Naive thymus-derived CD8-positive, alpha-beta T cell (primary cell): ENCODE measurements at places on chromosomes 12 and 14. TPM values are rescaled to one million over a fixed set of nuclear protein-coding genes. Genes with fewer than 3 reads are reported as not detected.

GRCh38 chr12:74689071-74689655, 151.5 kb downstream of the ATXN7L3B start:
- no peak for DNase-seq

DNA sequence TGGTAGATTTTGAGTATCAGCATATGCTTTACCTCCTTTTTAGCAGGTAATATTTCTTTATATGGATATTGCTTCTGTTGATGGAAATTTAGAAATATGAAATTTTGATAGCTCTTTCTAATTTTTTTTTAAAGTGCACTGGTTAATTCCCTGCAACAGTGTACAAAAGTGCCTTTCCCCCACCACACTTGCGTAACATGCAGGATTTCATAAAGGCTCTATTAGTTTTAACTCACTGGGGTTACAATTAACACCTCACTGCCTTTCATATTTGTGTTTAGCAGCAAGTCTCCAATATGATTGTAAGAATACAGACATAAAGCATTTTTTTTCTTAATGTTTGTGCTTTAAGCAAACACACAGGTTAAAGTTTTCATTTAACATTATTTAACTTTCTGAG, 25.6 kb downstream of the MNAT1 start:
- DNase-seq, result no peak

GRCh38 chr12:113348849-113349536, 9.4 kb upstream of the PLBD2 start:
- DNase-seq, result no peak

DNA sequence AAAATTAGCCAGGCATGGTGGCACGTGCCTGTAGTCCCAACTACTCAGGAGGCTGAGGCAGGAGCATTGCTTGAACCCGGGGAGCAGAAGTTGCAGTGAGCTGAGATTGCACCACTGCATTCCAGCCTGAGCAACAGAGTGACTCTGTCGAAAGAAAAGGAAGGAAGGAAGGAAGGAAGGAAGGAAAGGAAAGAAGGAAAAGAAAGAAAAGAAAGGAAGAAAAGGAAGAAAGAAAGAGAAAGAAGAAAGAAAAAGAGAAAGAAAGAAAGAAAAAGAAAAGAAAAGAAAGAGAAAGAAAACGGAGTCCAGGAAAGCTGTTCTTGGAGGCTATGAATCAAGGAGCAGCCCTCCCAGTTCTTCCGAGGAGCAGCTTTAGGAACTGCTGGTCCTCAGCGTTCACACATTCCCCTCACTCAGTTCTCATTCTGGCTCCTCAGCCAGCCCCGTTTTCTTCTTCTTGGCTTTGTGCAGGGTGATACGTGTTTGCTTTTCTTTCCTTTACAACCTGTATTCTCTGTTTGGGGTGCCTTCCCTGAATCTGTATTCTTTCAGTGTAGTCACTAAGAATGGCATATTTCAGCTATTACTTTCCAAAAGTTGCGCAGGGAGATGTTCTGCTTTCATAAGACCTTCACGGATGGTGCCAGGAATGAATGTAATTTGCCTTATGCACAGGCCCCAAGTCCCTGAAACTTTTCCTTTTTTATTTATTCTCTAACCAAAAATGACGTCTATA, 12.2 kb downstream of the FBXL14 start:
- DNase-seq, result no peak

GRCh38 chr14:32129124-32129523, 52.0 kb downstream of the ARHGAP5 start:
- DNase-seq, result no peak

- no peak for DNase-seq
Observed at GRCh38 chr14:94113490-94113889, 3.0 kb downstream of the IFI27 start.

- DNase-seq, result no peak
Observed at GRCh38 chr12:109139791-109140190, 23.4 kb downstream of the ACACB start.

DNA sequence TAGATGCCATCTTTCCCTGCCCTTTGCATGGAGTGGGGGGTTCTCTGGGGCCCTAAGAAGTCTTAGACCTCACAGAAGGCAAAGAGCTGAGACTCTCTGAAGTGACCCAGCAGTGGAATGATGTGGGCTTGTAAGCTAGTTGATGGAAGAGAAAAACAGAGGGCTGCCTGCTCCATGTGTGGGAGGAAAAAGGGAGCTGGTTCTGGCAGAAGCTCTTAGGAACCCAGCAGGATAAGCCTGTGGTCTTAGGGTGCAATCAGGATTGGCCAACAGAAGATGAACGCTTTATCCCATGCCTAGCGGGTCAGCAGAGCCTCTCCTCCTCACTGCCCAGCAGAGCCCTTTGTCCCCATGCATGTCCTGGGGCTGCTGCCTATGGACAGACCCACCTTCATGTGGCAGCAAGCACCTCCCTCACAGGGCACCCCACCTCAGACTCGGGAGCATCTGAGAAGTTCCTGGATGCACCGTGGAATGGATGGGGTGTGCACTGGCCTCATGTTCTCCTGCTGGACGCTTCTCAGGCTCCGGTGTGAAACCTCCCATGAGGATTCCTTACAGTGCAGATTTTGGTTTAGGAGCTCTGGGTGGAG, 152.7 kb downstream of the ADGRD1 start:
- DNase-seq, result no peak

DNA sequence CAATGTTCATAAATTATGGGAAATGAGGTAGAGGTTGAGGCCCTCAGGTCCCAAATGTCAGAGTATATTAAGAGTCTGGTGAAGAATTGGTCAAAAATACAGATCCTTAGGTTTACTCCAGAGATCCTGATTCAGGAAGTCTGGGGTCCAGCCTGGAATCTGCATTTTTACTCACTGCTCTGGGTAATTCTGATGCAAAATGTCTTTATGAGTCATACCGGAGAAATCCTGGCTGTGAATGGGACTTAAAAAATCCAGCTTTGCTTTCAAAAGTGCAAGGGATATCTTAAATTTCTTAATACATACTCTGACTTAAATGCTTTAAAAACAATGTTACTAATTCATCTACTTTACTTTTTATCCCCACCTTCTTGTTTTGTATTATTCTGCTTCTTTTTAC, 74.5 kb downstream of the FERMT2 start:
- DNase-seq, result no peak

DNA sequence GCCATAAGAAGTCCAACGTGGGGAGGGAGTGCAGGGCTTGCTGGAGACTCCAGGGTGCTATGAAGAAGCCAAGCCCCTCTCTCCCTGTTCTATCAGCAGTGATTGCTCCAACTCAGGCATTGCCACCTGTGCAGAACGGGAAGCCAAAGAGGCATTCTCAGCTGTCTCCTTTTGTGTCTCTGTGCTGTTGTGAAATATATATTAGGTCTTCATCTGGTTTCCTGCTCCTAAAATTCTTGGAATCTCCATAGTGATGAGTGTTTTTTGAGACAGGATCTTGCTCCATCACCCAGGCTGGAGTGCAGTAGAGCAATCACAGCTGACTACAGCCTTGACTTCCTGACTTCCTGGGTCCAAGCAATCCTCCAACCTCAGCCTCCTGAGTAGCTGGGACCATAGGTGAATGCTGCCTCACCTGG, 51.2 kb upstream of the AEBP2 start:
- DNase-seq, result no peak

Gene SLC4A8
- 0.41 TPM for total RNA-seq

Gene FAM186B
- total RNA-seq, result 0.33 TPM

Gene ESR2
- 0.41 TPM for total RNA-seq

Gene MOAP1
- total RNA-seq, result 58.7 TPM
